ENCODE measurements at places on chromosomes 6 and 20.

DNA sequence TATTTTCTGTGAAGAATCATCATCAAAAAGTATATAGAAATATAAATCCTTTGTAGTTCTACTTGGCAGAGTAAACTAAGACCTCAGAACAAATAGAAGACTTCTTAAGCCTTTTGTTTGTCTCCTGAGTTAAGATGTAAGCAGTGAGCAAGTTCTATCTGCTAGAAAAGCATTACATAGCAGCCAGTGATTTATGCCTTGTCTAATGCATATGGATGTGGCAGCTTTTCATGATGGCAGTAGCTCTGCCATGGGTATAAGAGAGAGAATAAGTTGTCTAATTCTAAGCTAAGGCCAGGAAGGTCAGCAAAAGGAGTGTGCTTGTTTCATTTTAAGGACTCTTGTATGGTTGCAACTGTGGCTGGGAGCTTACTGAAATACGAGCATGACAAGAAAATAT, 920.2 kb downstream of the GRIK2 start:
- no peak for DNase-seq

DNA sequence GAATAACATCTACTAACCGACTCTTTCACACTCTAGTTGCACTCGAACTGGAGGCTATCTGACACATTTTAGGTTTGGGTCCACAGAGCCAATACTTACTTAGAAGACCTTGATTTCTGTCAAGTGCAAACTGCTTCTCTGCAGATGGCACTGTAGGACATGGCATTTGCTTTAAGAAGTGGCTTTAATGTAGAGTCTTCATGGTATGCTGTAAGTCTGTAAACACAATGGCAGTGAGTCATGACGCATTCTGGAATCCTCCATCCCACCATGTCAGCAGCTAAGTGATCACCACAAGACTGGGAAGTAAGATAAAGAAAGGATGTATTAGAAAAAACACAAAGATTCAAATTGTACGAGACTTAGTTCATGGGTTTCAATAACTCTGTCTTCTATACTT, 377.0 kb upstream of the NOX3 start:
- no peak for DNase-seq

DNA sequence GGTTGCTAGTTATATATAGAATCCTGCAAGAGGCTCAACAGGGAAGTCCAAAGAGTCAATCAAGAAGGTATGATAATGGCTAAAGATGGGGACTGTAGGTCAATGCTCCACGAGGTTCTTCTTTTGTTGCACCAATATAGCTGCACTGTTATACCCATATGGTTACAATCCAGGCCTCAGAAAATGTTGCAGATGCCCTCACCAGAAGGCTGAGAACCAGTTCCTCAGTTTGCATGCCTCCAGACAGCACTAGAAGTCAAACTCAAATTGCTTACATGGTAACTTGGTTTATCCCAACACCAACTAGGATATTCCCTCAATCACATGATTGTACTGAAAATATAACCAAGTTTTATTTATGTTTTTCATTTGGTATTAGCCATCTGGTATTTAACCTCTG, 12.1 kb downstream of the EEF1A1 start:
- DNase-seq = no peak

DNA sequence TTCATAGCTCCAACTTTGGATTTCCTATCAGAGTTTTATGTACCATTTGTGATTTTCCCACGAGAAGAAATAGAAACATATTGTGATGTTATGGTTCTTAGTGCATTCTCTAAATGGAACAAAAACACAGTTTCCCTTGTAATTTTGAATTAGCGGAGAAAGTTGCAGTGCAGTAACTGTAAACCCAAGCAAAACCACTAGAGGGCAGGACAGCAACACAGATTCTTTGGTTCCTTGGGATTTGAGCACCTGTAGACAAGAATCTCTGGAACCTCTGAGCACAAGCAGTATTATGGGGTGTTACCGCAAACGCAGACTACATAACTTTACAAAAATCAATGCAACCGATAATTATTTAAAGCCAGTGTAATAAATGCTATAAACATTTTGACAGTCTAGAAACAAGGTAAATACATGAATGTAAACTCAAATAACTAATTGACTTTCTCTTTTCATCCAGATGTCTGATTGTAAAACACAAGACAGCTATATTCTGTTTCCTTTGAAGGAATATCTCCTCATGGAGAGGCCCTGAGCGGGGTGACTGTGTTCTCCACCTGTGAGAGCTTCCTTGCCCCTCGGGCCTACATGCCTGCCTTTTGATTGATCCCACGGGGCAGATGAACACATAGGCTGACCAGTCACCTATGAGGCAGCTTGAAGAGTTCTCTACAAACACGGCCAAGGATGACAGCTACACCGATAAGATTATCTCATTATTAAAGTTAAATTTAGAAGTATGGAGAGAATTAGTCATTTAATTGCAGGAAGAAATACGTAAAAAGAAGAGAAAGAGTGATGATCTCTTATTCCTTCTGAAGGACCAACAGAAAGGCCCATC, 67.5 kb upstream of the COL21A1 start:
- peak; percentile 19 for DNase-seq

DNA sequence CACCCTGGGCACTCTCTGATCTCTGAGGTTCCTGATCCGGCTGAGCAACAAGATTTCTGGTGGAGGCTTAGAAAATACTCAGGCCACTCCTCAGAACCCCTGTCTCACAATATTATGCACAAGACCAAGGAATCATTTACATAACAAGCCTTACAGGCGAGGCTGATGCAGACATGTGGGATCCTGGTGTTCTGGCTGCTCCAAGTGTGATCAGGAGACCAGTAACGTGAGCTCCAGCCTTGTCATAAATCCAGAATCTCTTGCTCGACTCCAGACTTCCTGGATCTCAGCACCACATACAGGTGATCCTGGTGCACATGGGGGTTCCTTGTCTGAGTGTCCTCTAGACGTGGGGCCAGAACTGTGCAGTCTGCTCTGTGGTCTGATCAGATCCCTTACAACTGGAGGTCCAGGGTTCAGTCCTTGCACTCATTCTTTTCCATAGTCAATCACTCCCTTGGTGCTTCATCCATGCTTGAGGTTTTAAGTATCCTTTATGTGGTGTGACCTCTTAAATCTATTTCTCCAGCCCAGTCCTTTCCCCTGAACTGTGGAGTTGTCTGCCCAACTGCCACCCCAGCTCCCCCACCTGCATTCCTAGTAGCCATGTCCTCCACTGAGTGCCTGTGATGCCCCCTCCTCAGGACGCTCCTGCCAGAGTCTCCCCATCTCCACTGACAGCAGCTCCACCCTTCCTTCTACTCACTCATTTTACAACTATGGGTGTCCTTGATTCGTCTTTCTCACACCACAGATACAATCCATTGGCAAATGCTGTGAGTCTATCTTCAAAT, 5.1 kb downstream of the HLA-C start:
- no peak for DNase-seq

DNA sequence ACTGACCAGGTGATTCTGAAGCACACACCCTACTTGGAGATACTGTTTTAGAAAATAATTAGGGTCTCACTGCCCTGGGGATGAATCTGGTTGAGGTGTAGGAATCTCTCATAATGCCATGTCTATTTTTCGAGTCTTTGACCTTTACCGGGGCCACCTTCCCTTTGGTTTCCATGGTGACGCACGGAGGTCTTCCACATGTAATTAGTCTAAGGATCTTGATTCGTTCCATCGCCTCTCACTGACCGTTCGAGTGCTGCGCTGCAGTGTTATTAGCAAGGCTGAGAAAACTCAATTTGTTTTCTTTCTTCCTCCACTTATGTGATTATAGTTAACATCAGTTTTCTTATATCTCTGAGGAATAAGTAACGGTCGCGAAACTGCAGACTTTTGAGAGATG, 144.3 kb upstream of the SPACA1 start:
- DNase-seq = peak; percentile 51

GRCh38 chr20:43584448-43585136, 6.1 kb upstream of the IFT52 start:
- no peak for DNase-seq

- no peak for DNase-seq
Observed at GRCh38 chr6:9254251-9254650, 818.9 kb upstream of the SLC35B3 start.

GRCh38 chr6:65999288-65999791, 292.3 kb upstream of the EYS start:
- DNase-seq = no peak
